ENCODE measurements at places on chromosomes 7 and 10.

GRCh38 chr7:29806208-29806994 is at the start of gene WIPF3:
Gene WIPF3, plus strand, starts transcription at chr7:29806508. Its CDS starts 28,217 bp downstream, at chr7:29834725.
- no peak for DNase-seq

GRCh38 chr7:97573065-97573464 is 158.8 kb upstream of the TAC1 start:
- DNase-seq, result no peak

DNA sequence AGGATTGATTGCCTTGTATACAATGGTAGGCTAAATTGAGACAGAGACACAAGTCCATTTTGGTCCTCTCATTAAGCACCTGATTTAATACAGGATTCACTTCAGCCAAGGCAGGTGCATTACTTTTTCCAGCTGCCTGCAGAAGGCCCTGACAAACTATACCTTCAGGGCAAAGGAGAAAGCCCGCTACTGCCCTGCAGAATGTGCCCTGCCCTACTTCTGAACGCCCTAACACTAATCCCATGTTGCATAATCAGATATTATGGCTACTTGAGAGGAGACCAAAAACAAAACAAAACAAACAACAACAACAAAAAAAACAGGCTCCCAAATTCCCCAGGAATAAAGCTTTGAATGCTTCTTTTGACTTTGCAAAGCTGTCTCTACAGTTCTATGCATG is 116.9 kb upstream of the ABI1 start:
- DNase-seq, result no peak

- no peak for DNase-seq
Measured at GRCh38 chr10:48614481-48615390, 9.9 kb upstream of the ARHGAP22 start.

- DNase-seq, result no peak
Measured at GRCh38 chr10:70990681-70991080, 102.3 kb upstream of the PCBD1 start.

GRCh38 chr7:25852211-25852938 is 299.6 kb upstream of the NFE2L3 start:
- DNase-seq, result no peak
